CD14-positive monocyte (primary cell): ENCODE measurements at places on chromosomes 5 and 9.

DNA sequence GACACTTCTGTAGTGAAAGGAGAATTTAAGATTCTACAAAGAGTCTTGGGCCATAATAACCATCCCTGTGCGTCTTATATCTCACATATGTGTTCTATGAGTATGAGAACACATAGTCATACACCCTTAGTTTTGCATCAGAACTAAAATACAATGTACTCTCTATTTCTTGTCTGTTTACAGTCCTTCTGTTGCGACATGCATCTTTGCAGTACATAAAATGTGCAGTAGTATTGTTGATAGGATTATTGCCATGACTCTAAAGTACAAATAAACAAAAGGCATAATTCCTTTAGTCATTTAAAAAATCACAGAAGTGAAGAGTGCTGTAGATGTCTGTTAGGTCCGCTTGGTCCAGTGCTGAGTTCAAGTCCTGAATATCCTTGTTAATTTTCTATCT is 201.9 kb downstream of the NR3C1 start:
- DNase-seq, result no peak

DNA sequence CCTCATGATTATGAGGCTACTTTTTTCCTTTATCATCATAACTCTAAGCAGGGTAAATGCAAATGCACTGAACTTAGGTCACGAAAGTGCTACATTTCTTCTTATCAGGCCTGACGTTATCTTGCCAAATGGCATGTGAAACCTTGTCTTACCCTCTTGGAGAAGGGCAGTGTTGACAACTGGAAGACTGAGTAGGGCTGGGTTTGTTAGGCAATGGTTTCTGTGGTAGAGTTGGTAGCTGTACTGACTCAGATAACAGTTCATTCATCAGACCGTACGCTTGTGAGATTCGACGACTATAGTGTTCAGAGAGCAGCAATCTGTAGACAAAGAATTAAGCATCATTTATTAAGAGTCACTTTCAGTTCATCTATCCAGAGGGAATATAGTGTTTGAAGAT is 127.7 kb downstream of the CPLANE1 start:
- no peak for DNase-seq

DNA sequence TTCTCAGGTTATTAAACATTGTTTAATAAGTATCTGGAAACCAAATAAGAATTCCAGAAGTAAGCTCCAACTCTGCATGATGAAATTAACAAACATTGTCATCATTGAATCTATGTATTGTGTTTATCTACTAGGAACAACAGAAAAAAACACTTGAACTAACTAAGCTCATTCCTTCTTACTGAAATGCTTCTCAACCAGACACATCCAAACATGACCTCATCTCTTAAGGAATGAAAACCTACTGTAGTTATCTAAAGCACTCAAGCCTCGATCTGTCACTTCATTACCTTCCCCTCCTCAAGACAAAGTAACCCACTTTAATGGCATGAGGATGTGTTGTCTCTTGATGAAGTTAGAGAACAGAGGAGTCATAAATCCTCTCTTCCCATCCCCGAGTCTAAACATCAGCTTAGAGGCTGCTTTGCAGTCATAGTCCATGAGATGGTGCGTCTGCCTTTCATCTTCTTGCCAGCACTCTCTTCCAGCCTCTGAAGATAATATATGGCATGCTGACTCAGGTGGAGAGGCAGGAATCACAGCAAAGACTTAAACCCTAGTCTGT is 86.5 kb downstream of the CEMIP2 start:
- no peak for DNase-seq

DNA sequence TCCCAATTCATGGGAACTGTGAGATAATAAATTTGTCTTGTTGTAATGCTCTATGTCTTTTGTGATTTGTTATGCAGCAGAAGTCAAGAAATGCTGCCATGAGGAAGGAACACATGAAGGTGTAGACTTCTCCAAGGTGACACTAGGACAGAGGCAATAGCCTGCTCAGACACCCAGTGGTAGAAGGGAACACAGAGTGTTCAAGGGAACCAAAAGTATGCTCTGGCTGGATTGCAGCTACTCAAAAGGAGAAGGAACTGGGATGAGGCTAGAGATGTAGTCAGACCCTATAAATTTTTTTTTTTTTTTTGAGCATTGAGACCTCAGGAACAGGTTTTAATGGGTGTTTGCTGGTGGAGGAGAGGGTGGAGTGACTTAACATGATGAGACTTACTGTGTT is 232.5 kb downstream of the PARP8 start:
- DNase-seq, result no peak

DNA sequence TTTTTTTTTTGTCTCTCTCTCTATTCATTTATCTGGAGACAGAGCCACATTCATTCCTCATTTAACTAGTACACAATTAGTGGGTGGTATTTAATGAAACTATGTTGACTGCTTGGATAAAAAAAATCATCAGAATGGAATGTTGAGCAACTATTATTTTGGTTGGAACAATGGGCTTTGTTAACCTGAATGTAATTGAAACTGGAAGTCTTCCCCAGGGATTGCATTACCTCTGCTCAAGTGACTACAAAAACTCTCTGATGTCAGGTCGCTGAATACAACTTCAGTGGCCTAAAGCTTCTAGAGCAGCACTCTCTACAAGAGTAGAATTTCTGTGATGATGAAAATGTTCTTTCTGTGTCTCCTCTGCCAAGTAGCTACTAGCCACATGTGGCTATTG is 295.8 kb downstream of the DEPDC1B start:
- no peak for DNase-seq

GRCh38 chr9:74935008-74935407 is 17.7 kb downstream of the C9orf40 start:
- DNase-seq, result no peak

- DNase-seq, result no peak
These were observed 80.3 kb downstream of the FGF1 start for GRCh38 chr5:142605611-142606010.
